Fibroblast of skin of right biceps (primary cell): ENCODE measurements at places on chromosomes 3 and 15.

DNA sequence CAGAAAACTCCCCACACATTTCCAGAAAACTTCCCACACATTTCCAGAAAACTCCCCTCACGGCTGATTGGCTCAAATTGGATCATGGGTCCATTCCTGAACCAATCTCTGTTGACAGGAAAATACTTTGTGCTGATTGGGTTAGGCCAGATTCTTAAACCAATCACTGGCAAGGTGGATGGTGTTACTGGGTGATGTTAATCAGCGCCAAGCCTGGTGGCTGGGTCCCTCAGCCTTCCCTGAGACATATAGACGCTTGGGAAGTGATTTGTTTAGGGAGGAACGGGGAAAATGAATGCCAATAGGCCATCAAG lies 199.4 kb upstream of the UBE2E2 start:
- DNase-seq: no peak

DNA sequence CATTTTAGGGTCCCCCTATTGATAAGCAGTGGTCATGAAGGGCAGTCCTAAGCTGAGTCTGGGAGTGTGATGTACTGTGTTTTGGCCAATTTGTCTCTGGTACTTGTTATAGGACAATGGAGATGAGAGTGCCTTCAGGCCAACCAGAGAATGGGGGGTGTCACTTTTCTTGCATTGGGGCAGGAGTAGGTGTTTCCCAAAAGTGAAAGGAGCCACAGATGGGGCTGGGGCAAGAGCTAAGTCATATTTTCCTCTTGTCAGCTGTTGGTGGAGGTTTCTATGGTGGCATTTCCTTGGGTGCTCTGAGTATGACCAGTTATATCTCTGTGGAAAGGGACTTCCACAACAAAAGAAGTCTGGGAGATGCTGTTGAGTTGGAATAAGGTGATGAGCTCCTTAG lies 24.7 kb upstream of the BSN start:
- DNase-seq: no peak

- no peak for DNase-seq
Measured at GRCh38 chr3:98454929-98455328, 8.1 kb upstream of the OR5K1 start.

- DNase-seq: no peak
Measured at GRCh38 chr3:194286375-194287146, 64.6 kb downstream of the CPN2 start.

- DNase-seq: peak; percentile 5
Measured at GRCh38 chr3:85821130-85821756, 862.5 kb downstream of the CADM2 start.

GRCh38 chr3:41450416-41451231 lies 251.3 kb downstream of the CTNNB1 start:
- no peak for DNase-seq

DNA sequence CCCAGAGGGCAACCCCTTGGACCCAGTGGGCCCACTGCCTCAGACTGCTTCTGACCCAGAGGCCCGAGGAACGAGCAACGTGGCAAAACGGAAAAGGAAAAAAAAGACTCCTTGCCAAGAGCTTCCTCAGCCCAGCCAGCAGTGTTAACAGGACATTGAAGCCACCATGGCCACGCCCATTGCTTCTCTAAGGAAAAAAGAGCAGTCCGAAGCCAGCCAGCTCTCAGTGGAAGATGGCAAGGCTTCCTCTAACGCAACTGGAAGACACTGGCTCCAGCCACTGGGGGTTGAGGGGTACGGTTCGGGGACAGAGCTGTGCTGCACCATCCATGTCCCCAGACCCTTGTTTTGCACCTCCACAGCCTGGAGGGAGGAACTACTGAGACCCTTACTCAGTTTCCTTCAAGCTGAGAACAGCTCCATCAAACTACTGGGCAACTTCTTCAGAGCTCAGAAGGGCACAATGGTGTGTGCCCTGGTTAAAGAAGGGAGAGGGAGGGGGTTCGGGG lies 10.7 kb downstream of the BMF start:
- no peak for DNase-seq

- no peak for DNase-seq
Measured at GRCh38 chr3:10474275-10474646, 31.1 kb downstream of the ATP2B2 start.

DNA sequence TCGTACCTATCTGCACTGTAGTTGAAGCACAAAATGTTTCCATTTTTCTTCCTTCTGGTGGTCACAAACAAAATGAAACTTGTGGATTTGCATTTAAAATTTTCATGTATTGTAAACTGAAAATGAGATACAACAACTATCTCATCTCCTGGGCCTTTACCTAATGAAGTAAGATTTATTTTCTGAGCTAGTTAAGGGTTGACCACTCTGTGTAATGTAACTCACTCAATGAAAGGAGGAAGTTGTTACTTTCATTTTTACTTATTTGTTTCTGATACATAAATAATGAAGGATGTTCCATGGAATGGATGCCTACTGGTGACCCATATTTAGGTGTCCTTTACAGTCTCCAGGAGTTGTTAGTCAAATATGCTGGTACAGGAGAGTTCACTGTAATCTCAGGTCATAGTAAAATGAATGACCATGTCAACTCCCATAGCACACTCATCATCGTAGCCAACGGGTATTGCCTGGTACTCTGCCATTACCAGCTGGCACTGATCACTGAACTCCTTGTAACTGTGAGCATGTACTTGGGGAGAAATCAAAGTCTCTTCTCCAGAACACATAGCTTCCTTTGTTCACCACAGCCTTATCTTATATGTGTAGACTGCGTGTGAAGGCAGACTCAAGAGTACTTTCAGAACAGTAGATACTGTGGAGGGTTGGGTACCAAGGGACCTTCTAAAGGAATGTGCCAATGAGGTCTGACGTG lies 474.2 kb upstream of the ROBO2 start:
- no peak for DNase-seq

GRCh38 chr15:101686718-101687117 lies 34.5 kb upstream of the TM2D3 start:
- no peak for DNase-seq

DNA sequence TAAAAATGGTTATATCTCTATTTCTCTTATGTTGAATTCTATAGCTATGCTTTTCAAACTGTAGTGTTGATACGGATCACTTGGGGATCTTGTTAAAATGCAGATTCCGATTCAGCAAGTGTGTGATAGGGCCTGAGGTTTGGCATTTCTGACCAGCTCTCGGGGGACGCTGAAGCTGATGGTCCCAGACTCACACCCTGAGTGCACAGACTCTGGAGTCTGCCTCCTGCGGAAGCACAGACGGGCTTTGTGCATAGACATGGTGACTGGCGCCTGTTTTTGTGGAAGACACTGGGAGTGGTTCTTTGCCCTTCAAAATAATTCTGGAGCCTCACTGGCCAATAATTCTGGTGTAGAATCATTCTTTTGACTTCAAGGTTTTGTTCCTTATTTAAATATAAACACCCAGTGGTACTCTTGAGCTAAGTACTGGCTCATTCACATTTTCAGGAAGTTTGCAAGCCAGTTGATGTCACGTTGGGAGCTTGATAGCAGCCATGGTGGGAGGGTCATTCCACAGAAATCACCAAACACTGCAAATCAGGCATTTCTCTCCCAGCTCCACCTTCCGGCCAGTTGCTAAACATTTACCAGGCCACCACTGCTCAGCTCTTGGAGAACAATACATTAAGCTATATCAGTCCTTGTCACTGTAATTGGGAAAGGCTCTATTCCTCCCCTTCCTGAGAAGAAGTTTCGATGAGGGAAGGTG lies 19.2 kb downstream of the CLDN11 start:
- DNase-seq: no peak

DNA sequence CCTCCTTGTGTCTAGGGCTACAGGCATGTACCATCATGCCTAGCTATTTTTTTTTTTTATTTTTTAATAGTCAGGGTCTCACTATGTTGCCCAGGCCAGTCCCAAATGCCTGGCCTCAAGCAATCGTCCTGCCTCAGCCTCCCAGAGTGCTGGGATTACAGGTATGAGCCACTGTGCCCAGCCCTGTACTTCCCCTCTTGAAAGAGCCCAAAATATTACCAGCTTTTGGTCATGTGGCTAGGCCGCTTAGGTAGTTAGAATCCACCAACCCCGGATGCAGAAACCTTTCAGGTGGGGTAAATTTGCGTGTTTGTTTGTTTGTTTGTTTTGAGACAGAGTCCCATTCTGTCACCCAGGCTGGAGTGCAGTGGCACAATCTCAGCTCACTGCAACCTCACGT lies 132.8 kb upstream of the C2CD4B start:
- no peak for DNase-seq

DNA sequence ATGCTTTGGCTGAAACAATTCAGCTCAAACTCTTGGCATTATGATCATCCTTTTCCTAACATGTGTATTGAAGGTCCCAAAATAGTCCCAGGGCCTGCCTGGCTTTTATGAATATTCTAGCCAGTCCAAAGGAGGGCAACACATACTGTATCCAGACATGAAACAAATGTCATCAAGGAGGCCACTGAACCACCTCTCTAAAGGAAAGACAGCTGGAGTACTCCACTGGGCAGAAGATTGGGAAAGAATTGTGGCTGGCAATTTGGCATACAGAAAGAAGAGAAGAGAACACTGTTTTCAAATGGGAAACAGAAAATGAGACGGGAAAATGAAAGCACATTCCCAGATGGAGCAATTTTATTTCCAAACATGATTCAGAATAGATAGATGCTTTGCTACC lies 80.6 kb downstream of the NCEH1 start:
- no peak for DNase-seq

GRCh38 chr15:41334293-41335120 lies 1.8 kb downstream of the NUSAP1 start:
- no peak for DNase-seq
